ENCODE measurements at places on chromosomes 2 and 18.

- no peak for DNase-seq
These were observed 365.6 kb downstream of the LRRTM4 start for GRCh38 chr2:77156599-77156998.

DNA sequence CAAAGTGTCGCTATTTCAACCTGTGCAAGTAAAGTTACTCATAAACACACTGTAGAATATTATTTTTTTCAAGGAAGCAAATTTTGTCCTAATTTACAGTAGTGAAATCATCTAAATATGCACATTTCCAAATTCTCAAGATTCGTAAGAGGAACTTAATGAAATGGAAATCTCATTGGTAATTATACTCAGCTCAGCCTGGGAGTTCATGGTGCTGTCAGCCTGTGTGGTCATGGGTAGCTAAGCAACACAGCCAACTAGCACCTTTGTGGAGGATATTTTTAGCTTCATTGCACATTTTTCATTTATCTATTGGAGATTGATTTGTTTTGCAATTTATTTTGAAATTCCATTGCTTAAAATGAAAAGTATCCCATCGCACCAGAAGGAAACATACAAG, 975.7 kb upstream of the ZEB2 start:
- DNase-seq: no peak

GRCh38 chr2:37604716-37605115, 66.7 kb downstream of the CDC42EP3 start:
- no peak for DNase-seq

DNA sequence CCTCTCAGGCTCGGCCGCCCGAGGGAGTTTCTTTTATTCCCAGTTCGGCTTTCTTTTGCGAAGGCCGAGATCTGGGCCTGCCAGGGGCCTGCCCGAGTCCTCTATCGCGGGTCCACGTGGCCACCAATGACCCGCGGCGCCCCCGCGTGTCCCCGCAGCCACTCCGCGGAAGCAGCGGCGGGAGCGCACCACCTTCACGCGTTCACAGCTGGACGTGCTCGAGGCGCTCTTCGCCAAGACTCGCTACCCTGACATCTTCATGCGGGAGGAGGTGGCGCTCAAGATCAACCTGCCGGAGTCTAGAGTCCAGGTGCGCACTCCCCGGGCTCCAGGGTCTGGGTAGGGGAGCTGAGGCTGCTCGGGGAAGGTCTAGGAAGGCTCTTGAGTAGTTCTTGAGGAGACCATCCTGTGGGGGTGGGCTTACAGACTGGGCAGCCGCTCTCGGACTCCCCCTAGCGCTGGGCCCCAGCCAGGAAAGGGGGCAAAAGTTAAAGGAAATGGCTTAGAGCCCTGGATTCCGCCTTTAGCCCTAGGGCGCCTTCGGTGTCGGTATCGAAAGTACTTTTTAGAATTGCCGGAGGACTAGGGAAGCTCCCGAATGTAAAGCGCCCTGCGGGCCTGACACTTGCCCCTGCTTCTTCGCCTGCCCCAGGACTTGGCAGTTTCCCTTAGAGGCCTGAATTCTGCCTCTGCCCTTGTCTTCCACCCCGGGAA, 3.4 kb downstream of the OTX1 start:
- DNase-seq: no peak

DNA sequence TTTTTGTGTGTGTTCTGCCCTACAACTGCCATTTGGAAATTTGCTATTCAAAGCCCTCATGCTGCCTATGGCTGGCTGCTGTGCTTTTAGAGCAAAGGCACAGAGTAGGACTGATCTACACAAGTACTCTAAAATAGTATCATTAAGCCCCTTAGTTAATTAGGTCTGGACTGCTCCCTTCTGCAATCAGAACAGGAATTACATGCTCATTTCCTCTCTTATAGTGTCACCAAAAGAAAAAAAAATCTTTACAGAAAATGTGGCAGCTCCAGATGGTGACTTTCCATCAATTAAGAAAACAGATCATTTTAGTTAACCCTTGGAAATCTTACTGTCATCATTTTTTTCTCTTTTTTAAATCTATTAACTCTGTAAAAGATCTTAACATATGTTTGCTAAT, 337.5 kb downstream of the RIT2 start:
- DNase-seq: no peak

DNA sequence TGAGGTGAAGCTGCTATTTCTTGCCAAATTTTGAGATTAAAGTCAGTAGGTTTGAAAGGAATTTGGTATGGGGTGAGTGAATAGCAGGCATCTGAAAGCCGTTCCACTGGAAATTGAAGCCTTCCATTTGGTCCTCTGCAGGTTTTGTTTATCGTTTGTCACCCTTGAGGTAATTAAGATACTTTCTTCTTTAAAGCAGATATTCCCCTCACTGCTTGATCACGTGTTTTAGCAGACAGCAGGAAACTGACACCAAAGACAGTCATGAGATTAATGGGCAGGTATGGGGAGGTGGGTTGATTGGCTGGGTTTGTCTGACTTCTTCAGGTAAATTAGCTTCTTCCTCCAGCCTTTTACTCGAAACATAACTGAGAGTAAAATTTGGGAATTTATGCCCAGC, 10.7 kb downstream of the LPIN1 start:
- no peak for DNase-seq

DNA sequence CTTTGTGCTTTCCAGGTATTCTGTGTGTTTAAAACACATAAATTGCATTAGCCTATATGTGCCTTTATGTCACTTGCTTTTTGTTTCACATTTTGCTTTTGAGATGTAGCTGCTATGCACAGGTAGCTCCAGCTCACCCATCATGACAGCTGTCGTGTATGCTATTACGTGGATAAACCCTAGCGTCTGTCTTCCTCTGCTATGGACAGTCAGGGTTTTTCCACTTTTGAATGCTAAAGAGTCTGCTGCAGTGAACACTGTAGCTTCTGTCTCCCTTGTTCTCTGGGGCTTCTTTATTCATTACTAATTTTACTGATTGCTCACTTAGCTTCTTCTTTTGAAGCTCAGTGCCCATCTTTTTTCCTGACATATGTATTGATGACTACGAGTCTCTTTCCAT, 24.7 kb upstream of the MBP start:
- DNase-seq: no peak

GRCh38 chr18:49026501-49027373, 76.0 kb upstream of the SMAD7 start:
- no peak for DNase-seq

GRCh38 chr2:33134086-33134771, 187.5 kb downstream of the LTBP1 start:
- DNase-seq: no peak

- DNase-seq: no peak
These were observed 171.7 kb downstream of the ACTR3 start for GRCh38 chr2:114061566-114062098.

DNA sequence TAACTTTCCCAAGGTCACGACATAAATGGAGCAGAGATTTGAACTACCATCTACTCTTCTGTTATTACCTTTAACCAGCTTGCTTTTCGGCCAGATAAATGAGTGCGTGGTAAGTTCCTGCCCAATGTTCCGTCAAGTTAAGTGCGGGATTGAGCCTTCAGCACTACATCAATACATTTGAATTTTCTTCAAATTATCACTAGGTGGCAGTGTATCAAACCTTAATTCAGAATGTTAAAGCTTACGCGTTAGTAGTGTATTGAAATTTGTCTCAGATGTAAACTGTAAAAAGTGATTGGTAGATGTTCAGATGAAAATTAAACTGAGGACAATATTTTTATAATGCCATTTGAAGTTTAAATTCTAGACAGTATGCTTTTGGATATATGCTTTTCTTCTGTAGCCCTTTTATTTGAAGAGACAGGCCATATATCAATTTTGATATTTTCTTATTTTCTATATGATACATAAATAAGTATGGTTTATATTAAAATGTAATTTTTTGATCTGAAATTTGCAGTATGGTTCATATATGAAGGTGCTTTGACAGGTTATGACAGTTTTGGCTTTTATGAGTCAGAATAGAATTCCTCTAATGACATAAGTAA, 681.3 kb downstream of the ADCYAP1 start:
- DNase-seq: no peak

DNA sequence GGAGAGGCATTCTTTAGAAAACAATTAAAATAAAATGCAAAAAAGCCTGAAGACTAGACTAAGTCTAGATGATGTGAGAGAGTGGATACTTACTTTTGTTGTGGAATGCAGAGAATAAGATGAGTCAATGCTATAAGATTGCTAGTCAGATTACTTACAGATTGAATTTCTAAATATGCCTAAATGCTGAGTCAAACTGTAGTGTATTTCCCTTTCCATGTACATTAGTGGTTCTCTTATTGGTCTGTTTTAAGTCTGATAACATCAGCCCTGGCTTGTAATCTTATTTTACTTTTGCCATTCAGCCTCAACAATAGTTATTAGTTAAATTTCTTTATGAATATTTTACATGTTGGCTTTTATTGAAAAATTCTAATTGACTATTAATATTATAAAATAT, 702.7 kb downstream of the SOCS6 start:
- DNase-seq: no peak

DNA sequence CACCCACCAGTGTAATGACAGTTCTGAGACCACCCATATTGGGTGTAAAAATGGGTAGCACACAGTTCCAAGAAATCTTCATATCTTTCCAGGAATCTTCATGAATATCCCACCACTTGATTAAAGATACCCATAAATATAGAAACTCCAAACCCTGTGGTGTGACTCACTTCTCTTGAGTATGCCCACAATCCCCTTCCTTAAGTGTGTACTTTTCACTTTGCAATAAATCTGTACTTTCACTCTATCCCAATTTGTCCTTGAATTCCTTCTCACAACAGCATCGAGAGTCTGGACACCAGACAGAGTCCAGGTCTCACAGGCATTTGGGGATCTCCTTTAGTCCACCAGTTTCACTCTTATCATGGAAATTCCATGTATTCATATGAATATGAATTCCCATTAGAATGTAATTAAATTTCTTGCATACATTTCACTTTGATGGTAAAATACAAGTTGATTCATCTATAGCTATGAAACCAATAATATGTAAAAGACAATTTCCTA, 287.0 kb upstream of the SESTD1 start:
- no peak for DNase-seq

DNA sequence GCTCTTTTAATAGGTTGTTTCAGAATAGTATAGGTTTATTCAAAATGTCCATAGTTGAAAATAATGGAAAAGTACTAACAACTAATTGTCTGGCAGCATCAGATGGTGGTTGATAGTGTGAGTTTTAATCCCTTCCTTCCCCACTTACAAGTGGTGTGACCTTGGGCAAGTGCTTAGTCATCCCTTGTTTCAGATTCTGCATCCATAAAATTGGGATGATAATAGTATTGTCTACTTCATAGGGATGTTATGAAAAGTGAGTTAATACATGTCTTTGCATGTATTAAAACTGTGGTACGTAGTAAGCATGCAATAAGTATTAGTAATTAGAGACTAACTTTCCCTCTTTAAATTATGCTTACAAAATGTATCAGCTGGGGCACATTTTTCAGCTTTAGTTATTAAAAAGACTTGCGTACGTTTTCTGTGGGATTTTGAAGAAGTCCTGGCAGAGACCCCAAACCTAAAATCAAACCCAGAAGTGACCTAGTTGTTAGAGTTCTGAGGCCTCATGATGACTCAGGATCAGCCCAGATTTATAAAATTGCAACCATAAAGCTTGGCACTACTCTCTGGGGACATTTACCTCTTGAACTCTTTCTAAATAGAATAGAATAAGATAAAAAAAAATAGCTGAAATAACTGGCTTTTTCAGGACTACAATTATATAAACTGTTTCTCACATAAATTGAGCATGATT, 8.6 kb downstream of the ITGA4 start:
- DNase-seq: no peak

Data from cortex of kidney (tissue), 1 donor.